Epithelial cell of prostate (primary cell): ENCODE measurements at places on chromosomes 1 and 21.

- DNase-seq = peak; percentile 46
These were observed 169.3 kb downstream of the SEC16B start for GRCh38 chr1:177800400-177801088.

DNA sequence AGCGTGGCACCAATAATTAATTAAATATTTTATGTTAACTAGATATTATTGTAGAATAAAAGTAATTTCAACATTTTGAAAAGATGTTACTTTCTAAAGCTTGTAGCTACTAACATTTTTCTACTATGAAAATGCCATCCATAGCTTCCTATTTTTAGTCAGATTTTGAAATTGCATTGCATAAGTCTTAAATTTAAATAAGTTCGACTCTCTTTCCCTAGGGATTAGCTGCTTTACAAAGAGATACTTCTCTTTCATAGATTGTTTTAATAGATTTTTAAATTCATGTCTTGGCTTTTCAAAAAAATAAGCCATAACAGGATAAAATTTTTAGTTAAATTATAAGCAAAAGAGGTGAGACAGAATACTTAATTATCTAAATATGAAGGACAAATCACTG, 1279.6 kb downstream of the KCNT2 start:
- no peak for DNase-seq

- no peak for DNase-seq
These were observed 171.4 kb downstream of the TGFB2 start for GRCh38 chr1:218516526-218516925.

DNA sequence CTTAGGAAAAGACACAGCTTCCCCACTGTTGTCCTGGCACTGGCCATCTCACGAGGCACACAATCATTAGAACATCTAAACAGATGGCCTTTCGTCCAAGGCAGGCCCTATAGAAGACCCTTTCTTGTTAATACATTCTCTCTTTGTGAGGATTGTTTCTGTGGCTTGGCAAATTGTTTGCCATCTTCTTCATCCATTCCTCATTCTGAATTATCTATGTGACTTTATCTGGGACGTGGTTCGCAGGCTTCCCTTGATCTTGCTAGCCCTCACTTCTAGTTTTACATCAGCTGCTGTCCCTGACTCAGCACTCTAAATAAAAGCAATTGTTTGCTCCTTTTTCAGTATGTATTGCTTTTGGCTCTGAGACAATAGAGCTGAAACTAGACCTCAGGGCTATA, 101.1 kb upstream of the ZC3H11B start:
- DNase-seq = no peak

GRCh38 chr1:158809256-158809655, 21.9 kb upstream of the MNDA start:
- no peak for DNase-seq

DNA sequence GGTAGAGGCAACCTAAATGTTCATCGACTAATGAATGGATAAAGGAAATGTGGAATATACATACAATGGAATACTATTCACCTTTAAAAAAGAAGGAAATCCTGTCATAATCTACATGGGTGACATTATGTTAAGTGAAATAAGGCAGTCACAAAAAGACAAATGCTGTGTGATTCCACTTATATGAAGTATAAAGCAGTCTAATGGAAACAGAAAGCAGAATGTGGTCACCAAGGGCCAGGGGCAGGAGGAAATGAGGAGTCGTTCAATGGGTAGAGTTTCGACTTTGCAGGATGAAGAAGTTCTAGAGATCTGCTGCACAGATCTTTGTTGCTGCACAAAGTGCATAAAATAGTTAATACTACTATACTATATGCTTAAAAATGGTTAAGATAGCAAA, 7.8 kb downstream of the DIPK1A start:
- DNase-seq = no peak

DNA sequence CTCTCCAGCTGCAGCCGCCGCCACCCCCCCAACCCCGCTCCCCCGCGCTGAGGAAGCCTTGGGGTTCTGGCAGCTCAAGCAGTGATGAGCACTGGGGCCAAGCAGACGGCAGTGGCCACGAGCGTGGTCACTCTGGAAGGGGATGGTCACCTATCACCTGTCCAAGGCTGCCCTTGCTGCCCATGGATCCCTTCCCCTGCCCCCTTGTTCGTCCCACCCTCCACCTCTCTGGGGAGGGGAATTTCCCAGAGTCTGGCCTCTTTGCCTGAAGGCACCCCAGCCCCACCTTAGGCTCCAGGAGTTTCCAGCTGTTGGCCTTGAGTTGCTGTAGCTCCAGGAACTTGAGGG, 7.2 kb upstream of the SMIM12 start:
- no peak for DNase-seq

DNA sequence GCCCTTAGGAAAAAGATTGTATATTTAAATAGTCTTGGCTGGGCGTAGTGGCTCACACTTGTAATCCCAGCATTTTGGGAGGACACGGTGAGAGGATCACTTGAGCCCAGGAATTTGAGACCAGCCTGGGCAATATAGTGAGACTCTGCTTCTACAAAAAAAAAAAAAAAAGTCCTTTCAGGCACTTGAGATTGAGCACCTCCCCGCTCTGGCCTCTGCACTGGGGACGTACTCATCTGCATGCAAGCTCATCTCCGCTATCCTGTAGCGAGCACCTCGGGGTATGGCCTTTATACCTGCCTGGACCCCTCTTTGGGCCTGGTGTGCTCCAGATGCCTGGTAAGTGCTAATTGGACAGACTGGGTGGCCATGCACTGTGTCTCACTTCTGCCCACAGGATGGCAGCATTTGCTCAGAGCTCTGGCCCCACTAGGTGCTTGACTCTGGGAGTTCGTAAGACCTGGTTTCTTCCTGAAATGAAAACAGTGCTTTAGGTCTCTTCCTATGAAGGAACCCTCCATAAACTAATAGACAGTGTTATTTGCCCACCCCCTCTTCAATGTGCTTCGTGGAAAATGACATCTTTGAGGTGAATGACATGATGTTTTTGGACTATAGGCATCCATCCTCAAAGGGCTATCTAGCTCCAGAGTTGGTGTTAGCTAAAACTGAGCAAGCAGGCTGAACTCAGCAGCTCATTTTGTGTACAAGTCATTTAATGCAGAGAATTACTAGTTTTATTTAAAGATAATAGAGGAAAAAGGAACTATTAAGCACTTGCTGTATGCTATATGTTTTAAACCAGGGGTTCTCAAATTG, 61.7 kb upstream of the ADAR start:
- DNase-seq = peak; percentile 31

DNA sequence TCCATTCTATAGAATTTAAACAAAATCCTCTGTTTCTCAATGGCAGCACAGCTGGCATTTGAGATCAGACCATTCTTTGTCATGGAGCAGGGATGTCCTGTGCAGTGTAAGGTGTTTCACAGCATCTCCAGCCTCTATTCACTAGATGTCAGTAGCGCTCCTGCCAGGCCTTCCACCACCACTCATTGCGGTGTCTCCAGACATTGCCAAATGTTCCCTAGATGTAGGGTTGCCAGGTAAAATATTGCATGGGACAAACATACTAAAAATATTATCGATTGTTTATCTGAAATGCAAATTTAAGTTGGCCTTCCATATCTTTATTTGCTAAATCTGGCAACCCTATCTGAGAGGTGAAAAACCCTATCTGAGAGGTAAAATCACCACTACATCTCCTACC, 11.7 kb downstream of the ITLN2 start:
- no peak for DNase-seq
